Trophoblast cell (in vitro differentiated cells and primary cell): ENCODE measurements at places on chromosomes 5 and 9.

DNA sequence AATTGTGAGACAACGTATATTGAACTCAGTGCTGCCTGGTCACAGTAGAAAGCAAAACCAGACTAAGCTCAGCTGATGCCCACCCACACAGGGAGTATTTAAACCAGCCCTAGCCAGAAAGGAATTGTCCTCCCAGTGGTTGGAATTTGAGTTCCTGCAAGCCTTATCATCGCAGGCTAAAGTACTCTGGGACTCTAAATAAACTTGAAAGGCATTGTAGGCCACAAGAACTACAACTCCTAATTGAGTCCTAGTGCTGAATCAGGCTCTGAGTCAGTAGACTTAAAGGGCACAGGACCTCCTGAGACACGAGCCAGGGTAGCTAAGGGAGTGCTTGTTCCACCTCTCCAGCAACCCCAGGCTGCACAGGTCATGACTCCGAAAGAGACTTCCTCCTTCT, 171.4 kb downstream of the MCTP1 start:
- DNase-seq, result no peak

DNA sequence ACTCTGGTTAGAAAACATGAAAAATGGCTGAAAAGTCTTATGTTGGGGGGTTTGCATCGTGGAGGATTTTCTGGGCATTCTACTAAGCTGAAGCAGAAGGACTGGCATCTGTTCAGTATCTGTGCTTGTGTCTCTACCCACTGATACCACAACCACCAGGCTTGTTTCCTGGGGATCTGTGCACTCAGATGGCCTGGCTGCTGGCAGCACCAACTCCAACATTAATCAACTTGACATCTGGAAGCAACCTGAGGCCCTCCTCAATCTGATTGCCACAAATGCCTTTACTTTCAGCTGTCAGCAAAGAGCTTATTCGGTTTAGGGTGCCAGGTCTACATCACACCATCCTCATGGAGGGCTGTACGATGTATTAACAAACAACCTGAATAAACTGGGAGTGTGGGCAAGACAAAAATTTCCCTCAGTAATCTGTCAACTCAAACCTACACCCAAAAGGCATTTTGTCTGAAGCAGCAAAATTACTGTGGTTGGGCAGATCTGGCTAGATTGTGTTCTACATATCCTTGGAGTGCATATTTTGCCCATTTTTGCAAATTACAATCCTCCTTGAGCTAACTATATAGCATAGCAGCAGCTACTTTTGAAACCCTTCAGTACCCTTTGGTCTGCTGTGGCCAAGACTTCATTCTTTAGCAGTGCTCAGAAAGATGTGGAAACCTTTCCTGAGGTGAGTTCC, 74.6 kb downstream of the FOXD1 start:
- no peak for DNase-seq

DNA sequence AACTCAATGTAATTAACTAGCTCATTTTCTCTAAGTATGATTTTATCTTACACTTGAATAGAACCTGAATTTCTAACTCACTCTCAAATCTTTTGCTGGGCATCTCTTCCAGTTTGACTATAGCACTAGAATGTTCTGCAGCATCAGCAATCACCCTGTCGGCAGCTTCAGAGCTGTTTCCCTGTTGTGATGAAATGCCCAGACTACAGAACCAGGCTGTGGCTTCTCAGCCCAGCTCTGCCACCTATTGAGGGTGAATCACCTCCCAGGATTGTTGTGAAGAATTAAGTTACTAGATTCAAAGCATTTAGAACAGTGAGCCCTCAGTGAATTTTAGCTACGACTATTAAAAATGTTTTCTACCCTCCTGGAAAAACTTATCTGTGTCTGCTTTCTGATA, 90.4 kb upstream of the ANKRD55 start:
- DNase-seq, result peak; percentile 79

GRCh38 chr5:4758550-4758949, 381.6 kb upstream of the ADAMTS16 start:
- DNase-seq, result no peak
